ENCODE measurements at places on chromosomes 3 and 15.
A peak's percentile ranks its signal among the peaks of the same experiment; 100 is the strongest.

DNA sequence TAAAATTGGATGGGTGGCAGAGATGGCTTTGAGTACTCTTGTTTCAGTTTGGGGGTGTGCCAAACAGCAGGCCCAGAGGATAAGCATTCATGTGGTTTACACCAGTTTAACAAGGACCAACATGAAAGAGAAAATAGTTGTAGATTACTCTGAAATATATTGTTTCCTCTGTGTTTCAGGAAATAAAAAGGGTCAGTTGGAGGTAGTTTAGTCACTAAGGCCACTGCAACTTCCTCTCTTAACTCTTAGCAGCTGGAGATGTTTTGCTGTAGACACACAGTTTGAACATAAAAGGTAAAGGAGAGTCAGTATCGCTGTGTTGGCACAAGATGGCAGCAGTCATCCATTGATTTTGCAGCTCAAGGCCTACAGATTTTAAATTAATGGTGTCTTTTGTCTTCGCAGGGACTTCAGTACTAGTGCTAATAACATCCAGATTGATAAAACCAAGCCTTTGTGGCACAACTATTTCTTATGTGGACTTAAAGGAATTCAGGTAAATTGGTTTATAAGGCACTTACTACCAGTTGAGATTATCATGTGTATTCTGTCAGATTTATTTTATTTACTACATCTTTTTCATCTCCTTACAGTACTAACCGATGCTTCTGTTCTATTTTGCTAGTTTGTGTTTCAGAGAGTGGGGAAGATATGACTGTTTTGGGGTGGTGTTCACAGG is 65.5 kb downstream of the GALK2 start:
- DNase-seq = peak; percentile 4

- no peak for DNase-seq
Observed at GRCh38 chr15:64582202-64582601, 121.8 kb downstream of the ZNF609 start.

DNA sequence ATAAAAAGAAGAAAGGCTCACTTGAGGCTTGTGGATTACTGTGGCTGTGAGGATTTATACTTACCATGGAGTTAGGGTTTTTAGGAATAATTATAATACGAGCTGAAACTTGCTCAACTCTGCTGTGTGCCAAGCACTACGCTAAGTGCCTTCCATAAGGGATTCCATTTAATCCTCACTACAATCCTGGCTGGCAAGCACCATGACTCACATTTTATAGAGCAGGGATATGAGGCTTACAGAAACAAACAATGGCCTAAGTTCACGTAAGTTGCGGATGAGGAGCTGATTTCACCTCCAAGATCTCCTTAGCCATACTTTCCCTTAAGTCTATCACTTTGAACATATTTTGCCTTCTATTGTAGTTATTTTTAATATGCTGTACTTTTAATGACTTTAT is 43.9 kb upstream of the ARL8B start:
- no peak for DNase-seq

DNA sequence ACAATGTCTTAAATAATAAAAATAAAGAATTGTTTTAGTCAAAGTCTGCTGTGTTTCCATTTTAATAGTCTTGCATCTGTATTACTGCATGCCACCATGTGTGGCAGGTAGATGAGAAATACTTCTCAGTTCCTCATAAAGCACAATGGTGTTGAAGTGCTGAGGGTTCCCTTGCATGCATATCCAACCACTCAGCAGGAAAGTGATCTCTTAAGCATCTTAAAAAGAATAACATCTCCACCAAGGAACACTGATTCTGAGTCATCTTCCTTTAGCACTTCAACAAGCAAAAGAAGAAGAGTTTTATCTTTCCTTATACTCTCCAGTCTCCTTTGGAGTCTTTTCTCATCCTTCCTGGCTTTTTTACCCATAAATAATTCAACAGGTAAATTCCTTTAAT is 602.0 kb downstream of the TBL1XR1 start:
- no peak for DNase-seq

DNA sequence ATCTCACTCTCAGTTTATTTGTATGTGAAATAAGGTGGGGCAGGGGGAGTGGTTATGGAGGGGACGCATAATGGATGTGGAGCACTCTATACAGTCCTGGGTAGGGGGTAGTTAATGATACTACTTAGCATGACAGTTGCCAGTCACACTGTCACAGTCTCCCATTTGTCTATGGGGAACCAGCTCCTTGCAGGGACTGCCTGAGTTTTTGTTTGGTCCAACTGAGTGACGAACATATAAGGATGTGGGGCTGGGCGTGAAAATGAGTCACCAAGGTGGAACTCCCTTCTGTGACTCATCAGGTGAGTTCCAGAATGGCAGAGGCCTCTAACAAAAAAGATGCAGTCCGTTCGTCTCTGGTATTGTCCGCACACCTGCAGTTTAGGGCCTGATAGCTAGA is 235.3 kb upstream of the ST8SIA2 start:
- DNase-seq = no peak

DNA sequence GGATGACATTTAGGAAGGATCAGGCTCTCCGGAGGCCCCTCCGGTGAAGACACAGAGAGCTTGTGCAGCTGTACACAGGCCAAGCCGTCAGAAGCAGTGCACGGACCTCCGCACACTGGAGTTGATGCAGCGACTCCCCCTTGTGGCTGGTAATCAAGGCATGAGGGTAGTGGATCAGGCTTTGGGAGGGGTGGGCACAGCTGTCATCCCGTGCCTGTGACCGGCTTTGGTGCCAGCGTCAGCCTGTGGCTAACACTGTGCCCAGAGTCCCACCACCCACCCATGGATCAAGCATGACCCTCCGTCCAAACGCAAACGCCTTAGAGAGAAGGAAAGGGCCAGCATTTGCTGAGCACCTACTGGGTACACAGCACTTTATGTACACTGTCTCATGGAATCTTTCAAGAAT is 8.2 kb upstream of the GRIP2 start:
- peak; percentile 22 for DNase-seq

GRCh38 chr3:134864636-134865035 is 69.6 kb downstream of the EPHB1 start:
- DNase-seq = no peak

DNA sequence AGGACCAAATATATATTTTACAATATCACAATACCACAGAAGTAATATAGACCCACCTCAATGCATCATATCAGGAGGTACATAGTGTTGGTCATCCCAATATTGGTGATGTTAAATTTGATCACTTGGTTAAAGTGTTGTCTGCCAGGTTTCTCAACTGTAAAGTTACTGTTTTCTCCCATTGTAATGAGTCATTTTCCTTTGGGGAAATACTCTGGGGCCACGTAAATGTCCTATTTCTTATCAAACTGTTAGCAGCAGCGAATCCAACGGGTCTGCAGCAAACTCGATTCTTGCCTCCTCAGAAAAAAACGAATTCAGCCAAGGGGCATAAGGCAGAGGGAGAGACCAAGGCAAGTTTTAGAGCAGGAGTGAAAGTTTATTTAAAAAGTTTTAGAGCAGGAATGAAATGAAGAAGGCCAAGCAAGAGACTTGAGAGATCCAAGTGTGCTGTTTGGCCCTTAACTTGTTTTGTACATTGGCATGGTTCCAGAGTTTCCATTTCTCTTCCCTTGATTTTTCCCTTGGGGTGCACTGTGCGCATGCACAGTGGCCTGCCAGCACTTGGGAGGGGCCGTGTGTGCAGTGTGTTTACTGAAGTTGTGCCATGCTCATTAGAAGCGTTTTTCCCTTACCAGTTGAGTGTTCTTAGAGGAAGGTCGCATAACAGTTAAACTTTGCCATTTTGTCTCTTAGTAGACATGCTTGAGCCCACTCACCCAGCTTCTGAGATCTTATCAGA is 512.5 kb downstream of the AGBL1 start:
- no peak for DNase-seq

GRCh38 chr3:156665291-156665690 is 9.1 kb upstream of the TIPARP start:
- DNase-seq = no peak

DNA sequence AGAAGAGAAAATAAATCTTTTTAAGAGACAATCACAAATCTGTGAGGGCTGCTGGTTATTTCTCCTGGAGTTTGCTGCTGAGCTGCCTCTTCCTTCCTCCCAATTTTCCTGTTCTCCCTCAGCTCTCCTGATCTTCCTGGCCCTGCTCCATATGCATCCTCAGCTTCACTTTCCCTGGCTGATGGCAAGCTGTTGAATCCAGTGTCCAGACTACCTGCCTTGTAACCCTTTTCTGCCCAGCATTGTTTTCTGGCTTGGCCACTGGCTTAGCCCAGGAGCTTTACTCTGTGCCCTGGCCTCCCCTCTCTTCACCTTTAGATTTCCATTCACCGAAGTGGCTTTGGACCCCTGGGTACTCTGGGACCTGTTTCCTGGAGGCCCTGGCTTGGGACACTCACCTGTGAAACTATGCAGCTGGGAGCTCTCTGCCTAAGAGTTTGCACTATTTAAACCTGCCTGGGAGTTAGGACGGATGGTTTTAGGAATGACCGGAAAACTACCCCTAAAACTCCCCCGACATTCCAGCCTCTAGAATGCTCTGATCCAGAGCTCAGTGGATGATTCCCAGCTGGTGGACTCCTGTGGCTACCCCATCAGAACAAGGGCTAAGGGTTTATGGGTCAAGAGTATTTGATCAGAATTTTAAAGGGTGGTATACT is 90.0 kb downstream of the RBPMS2 start:
- no peak for DNase-seq

- no peak for DNase-seq
Observed at GRCh38 chr3:66449411-66449974, 51.3 kb downstream of the LRIG1 start.

DNA sequence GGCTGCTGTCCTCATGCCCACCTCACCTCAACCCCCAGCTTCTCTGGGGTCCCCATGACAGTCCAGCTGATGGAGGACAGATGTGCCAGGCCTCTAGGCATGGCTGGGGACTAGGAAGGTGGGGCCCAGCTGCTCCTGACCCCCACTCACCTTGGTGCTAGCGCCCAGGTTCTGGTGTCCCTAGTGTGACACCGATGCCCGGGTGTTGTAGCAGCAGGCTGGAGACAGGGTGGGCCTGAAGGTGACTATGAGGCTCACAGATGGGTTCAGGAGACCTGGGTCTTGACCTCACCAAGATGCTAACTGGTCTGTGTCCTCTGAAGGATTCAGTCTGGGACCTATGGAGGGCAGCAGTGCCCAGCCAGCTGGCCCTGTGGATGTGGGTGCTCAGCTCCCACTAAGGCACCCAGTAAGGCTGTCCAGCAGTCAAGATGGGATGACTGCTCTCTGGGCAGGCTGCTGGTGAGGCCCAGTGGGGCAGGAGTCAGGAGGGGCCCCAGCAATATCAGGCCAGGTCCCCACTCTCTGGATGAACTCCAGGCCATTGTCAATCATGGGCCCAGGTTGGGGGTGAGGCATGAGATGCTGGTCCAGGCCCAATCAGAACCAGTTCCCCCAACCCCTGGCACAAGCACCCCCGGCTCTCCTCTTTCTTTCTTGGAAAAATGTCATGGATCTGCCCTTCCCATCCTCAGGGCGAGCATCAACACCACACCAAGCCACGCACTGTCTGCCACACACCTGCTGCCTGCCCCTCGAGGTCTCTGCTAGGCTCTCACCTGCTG is 33.0 kb downstream of the ALDH1L1 start:
- no peak for DNase-seq

- DNase-seq = no peak
Observed at GRCh38 chr3:148233403-148233802, 464.3 kb upstream of the AGTR1 start.

DNA sequence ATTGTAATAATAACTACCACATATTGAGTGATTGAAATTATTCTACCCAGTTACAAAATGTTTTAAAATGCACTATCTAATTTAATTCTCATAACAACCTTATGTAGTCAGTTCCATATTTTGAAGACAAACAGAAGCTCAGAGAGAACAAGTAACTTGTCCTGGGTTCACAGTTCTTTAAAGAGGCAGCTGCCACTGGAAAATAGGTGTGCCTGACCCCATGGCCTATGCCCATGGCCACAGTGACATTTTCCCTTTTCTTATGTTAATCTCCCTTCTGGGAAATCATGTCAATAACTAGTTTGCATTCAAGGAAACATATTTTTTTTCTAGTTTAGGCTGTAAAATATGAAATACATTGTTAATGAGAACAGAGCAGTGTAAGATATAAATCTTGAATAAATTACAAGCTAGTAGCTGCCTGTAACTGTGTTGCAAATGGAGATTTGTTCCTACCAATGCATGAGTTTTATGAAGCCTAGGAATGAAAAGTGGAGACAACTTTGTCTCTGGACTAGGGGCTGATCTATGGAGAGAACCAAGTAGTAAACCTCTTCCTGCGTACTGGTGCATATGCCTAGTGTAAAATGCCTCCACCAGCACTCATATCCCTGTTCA is 1018.0 kb downstream of the NTRK3 start:
- no peak for DNase-seq

DNA sequence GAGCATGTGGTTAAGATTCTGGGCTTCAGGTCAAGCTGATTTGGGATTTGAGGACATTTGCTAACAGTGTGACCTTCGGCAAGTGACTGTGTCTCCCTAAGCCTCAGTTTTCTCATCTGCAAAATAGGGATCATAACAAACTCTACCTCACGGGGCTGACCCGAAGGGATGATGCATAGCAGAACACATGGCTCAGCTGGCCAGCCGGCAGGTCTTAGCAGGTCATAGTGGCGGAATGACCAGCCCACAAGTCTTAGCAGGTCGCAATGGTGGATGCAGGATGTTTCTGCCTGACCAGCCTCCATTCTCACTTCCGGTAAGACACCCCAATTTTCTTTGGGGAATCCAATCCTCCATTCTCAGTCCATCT is 63.3 kb downstream of the IQSEC1 start:
- no peak for DNase-seq

DNA sequence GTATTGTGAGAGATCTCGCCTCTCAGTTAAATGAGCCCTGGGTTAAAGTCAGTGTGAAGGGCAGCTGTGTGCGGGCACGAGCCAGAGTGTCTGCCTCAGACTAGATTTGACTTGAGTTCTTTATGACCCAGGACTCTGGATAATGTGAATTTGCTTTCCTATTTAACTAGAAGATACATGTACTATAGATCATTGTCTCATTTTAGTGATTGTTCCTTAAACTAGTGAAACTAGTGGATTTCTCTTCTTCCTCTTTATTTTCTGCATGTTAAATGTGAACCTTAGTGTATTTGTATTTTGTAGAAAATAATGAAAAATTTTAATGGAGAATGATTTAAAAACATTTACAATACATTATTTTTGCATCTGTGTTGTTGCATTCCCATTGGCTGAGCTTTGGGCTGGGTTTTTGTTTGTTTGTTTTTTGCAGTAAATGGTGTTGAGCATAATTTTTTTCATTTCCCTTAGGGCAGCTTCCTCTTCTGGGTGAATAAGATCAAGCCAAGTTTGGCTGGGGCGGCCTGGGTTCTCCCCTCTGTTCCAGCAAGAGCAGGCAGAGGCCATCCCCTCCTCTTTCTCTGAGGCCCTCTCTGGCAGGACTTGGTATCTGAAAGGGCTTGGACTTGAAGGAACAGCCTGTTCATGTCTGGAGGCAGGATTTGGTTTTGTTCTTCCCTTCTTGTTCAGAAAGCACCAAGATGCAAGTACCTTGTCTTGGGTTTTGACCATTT is 15.0 kb downstream of the GCSAM start:
- no peak for DNase-seq

GRCh38 chr15:100026041-100026440 is 292.8 kb upstream of the LYSMD4 start:
- no peak for DNase-seq

All from stimulated activated CD4-positive, alpha-beta T cell treated with anti-CD3 and anti-CD28 coated beads, TNF-alpha, amount 100 ng/mL, for 1 hour (primary cell).